ENCODE measurements at places on chromosomes 5 and 9.

DNA sequence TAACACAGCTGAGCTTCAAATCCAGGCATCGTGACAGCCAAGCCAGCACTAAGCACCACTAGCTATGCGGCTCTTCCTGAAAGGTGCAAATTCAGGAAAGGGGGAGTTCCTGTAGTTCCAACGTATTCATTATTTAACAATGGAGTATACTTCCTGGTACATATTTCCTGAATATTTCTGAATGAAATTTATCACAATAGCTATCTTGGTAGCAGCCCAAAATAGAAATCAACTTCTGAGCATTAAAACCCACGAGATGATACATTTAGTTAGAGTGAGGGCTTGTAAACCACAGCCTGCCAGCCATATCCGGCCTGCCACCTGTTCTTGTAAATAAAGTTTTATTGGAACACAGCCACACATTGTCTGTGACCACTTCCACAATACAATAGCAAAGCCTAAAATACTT lies 109.7 kb upstream of the RETREG1 start:
- no peak for DNase-seq

DNA sequence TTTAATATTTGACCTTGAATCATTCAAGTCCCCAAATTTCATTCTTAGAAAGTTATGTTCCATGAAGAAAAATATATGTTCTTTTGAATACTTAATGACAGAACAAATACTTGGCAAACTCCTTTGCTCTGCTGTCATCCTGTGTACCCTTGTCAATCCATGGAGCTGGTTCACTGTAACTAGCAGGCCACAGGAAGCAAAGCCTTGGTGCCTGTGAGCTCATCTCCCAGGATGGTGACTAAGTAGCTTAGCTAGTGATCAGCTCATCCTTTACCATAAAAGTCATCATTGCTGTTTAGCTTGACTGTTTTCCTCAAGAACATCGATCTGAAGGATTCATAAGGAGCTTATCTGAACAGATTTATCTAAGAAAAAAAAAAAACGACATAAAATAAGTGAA lies 65.4 kb downstream of the WDR41 start:
- no peak for DNase-seq

DNA sequence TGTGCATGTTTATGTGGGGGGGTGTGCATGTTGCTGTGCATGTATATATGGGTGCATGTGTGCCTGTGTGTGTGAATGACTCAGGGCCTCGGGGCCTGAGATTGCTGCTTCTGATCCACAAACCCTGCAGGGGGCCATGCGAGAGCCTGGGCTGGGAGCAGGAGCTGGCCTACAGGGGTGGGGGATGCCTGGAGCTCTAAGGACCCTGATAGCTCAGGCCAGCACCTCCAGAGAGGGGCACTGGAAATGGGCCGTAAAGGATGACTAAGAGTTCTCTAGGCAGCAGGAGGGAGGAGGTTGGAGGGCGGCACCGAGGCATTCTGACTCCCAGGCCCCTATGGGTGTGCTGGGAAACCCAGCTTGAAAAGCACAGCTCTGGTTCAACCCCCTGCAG lies 6.9 kb upstream of the UBAC1 start:
- no peak for DNase-seq

GRCh38 chr5:28344836-28345433 lies 1306.5 kb upstream of the CDH9 start:
- peak; percentile 38 for DNase-seq

DNA sequence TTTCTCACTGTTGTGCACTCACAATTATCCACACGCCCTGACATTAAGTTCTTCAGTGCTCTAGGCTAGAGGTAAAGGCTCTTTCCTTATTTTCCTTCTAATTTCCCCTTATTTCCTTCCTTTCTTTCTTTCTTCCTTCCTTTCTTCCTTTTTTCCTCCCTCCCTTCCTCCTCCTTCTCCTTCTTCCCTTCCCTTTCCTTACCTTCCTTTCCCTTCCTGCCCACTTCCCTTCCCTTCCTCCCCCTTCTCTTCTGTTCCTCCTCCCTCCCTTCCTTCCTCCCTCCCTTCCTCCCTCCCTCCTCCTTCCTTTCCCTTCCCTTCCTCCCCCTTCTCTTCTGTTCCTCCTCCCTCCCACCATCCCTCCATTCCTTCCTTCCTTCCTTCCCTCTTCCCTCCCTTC lies 317.0 kb upstream of the IRX1 start:
- no peak for DNase-seq
